ENCODE measurements at places on chromosomes 6 and 20. TPM values are rescaled to one million over a fixed set of nuclear protein-coding genes. Genes with fewer than 3 reads are reported as not detected.

MYMX gene
- not detected for total RNA-seq

MAVS gene
- 21.8 TPM for total RNA-seq

SLC17A4 gene
- not detected for total RNA-seq

NRN1 gene
- 0.59 TPM for total RNA-seq

MEI4 gene
- total RNA-seq = not detected

CALHM4 gene
- total RNA-seq = not detected

FAM162B gene
- not detected for total RNA-seq

HMGCLL1 gene
- 0.13 TPM for total RNA-seq

C20orf141 gene
- not detected for total RNA-seq

IL17A gene
- total RNA-seq = not detected

DYNLT2 gene
- total RNA-seq = 0.44 TPM

HRH3 gene
- not detected for total RNA-seq

SSTR4 gene
- total RNA-seq = 0.28 TPM

TRDN gene
- total RNA-seq = not detected

TMC2 gene
- total RNA-seq = not detected

STMND1 gene
- total RNA-seq = not detected

PNLDC1 gene
- 0.10 TPM for total RNA-seq

QKI gene
- total RNA-seq = 57.1 TPM

LST1 gene
- 0.36 TPM for total RNA-seq

CLPSL2 gene
- 1.0 TPM for total RNA-seq

CDK19 gene
- total RNA-seq = 5.1 TPM

GABRR1 gene
- not detected for total RNA-seq

SLC13A3 gene
- total RNA-seq = not detected

ESR1 gene
- total RNA-seq = 0.02 TPM

CNR1 gene
- total RNA-seq = 1.9 TPM
